ENCODE measurements at places on chromosomes 3 and 15.

- peak; percentile 72 for DNase-seq
These were observed 122.5 kb upstream of the ZBED2 start for GRCh38 chr3:111717601-111718000.

- no peak for DNase-seq
These were observed 70.2 kb downstream of the NMD3 start for GRCh38 chr3:161291191-161291901.

DNA sequence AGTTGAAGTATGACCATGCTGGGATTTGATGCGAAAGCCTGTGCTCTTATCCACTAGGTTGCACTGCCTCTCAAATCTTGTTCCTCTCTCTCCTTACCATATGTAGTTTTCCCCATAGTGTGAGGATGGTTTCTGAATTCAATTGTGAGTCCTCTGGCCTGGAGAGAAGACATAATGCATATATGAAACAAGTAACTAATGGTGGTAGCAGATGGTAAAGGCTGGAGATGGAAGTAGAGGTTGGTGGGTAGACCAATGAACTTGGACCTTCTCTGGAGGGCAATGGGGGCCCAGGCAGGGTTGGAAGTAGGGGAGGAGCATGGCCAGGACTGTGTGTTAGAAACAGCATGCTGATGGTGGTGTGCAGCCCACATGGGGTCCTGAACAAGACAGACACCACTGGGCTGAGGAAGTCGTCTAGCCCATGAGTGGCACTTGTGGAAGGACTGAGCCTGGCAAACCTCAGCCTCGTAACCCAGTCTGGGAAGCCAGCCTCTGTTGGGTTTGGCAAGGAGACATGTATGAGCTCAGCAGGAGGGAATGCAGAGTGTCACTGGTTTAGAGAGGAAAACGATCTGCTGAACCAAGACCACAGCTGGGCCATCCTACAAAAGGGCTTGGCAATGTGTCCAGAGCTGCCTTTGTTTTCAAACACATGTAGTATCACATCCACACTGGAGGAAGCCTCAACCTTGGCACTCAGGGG lies 18.5 kb upstream of the LMCD1 start:
- DNase-seq, result no peak

DNA sequence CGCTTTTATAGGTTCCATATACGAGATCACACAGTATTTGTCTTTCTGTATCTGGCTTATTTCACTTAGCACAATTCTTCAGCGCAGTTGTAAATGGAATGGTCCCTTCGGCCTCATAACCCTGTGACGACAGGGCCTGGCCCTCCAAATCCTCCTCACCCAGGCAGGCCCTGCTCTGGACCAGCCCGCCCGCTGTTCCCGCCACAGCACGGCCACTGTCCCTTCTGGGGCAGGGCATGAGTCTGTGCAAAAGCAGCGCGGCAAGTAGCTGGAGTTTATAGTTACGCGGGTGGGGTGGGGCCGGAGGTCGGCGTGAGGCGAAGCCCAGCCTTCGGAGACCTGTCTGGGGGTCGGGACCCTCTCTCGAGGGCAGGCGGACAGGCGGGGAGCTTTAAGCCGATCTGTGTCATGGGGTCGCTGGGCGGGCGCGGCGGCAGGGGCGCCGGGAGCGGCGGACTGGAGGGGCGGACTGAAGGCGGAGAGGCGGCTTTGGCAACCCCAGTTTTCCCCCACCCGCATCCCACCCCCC lies 543 bp downstream of the ARPIN start:
- no peak for DNase-seq

DNA sequence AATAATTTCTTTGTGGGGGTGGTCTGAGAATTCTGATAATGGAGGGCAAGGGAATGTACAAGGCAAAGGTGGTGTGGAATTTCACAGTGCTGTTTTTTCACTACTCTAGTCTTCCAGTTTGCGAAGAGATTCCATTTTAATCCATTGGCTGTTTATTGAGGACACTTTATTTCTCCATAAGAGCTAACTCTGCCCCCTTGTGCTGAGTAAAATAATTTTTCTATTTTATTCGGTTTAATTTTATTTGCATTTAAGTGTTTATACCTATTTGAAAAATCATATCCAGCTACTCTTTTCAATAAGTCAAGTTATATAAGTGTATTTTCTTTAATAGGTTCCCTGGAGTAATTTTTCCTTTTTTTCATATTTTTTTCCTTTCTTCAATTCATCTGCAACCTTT lies 840.1 kb downstream of the TUSC7 start:
- no peak for DNase-seq

- DNase-seq, result peak; percentile 77
These were observed 93.9 kb upstream of the RASGRF1 start for GRCh38 chr15:79184465-79184892.

DNA sequence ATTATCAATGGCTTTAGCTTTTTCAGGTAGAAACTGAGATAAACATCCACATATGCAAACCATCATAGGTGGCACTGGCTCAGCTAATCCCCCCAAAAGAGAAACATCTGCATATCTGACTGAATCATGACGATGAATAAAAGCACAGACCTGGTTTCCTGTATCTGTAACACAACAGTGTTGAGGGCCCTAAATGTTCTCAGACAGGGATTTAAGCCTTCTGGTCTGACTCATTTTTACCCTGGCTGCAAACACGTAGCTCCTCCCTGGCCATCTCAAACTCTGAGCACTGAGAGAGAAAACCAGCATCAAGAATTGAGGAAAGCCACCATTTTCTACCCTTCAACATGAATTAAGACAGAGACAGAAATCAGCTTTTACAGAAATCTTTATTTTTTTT lies 35.2 kb downstream of the GLB1 start:
- DNase-seq, result no peak

GRCh38 chr15:42273900-42274701 lies 868 bp upstream of the TMEM87A start:
- peak; percentile 46 for DNase-seq

- no peak for DNase-seq
These were observed 4.6 kb downstream of the DPP8 start for GRCh38 chr15:65512807-65513416.

DNA sequence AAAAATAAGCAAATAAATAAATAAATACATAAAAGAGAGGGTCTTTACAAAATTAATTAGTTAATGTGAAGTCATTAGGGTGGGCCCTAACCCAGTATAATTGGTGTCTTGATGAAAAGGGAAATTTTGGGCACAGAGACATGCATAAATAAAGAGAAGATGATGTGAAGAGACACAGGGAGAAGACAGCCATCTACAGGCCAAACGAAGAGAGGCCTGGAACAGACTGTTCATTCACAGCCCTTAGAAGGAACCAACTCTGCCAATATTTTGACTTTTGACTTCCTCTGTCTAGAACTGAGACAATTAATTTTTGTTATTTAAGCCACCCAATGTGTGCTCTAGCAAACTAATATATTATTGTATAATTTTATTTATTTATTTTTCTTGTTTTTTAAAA lies 29.6 kb upstream of the SELENOK start:
- DNase-seq, result peak; percentile 30

DNA sequence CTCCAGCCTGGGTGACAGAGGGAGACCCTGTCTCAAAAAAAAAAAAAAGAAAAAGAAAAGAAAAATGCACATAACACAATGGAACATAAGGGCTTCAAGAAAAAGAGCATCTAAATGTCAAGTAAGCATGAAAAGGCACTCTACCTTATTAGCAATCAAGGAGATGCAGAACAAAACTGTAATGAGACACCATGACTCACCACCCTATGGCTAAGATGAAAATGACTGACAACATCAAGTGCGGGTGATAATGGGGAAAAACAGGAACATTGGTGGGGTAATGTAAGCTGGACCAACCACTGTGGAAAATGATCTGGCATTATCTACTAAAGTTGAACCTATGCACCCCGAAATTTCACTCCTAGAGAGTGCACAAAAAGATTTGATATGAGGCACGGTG lies 19.6 kb upstream of the NSMCE3 start:
- no peak for DNase-seq

GRCh38 chr3:42166214-42166613 lies 75.1 kb downstream of the TRAK1 start:
- no peak for DNase-seq

- no peak for DNase-seq
These were observed 306.8 kb upstream of the ATP11B start for GRCh38 chr3:182486463-182486862.

- no peak for DNase-seq
These were observed 10.7 kb downstream of the ARID3B start for GRCh38 chr15:74551714-74552113.

- DNase-seq, result no peak
These were observed 11.6 kb downstream of the ANKRD34C start for GRCh38 chr15:79294075-79294474.

DNA sequence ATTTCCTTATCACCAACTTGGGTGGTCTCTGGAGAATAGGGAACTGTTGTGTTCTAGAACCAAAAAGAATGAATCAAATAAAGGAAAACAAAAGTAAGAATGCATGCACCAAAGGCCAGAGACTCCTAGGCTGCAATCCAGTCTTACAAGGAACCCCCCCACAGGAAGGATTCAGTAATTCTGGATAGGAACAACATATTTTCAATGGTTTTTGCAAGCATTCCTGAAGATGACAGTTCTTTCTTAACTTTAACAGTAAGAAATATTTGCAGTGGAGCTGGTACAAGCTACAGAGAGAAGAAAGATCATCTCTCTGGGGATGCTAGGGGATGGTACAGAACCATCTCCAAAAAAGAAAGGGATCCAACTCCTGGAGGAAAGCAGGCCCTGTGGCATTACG lies 116.2 kb upstream of the CHRM5 start:
- DNase-seq, result no peak

- no peak for DNase-seq
These were observed 14.2 kb upstream of the MB21D2 start for GRCh38 chr3:192931825-192932224.

- no peak for DNase-seq
These were observed 55.6 kb upstream of the TBC1D5 start for GRCh38 chr3:17798000-17798399.

DNA sequence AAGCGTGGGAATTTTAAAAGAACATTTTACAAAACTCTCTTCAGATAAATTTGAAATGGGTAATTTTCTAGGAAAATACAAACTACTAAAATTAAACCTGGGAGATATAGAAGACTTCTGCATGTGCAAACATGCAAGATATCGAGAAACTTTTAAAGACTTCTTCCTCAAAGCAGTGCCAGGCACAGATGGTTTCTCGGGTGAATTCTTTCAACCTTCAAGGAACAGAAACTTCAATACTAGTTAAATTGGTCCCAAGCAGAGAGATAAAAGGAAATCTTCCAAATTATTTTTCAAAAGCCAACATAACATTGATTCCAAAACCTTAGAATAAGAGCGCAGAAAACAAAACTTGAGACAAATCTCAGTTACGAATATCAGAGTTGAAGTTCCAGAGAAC lies 732.7 kb downstream of the PDCD6IP start:
- DNase-seq, result no peak

GRCh38 chr15:99578809-99579208 lies 13.0 kb downstream of the MEF2A start:
- no peak for DNase-seq

GRCh38 chr3:53680028-53680427 lies 166.2 kb downstream of the CHDH start:
- no peak for DNase-seq

- DNase-seq, result no peak
These were observed 13.7 kb downstream of the MAP2K1 start for GRCh38 chr15:66400351-66400774.

DNA sequence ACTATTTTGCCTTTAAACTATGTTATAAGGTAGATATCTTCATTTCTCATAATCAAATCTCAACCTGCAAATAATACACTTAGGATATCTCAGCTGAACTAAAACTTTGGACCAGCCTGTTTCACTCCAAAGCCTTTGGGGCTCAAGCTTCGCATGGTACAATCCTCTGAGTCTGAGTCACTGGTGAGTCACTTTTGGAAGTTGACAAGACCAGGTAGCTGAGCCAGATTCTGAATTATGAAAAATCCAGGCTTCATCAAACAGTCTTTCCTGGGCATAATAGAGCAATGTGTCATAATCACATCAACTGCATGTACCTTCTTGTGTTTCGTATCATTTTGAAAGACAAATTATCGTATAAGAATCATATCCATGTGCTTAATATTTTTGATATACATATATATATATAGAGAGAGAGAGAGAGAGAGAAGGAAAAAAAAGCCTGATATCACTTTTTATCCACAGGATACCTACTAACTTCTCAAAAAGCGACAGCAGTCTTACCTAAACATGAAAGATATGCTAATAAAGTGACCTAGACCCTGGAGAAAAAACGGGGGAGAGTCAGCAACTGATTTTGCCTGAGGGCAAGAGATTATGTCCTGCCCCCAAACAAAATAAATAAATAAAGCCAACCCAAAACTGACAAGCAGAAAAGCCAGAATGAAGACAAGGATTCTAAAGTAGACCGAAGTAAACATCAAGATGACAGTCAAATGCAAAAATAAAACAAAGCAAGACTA lies 263.9 kb upstream of the TGFBR2 start:
- no peak for DNase-seq

GRCh38 chr15:101489599-101490407 lies at the start of gene PCSK6:
Gene PCSK6, minus strand, starts transcription at chr15:101489707. Its CDS starts 37 bp downstream, at chr15:101489670.
- DNase-seq, result peak; percentile 91

DNA sequence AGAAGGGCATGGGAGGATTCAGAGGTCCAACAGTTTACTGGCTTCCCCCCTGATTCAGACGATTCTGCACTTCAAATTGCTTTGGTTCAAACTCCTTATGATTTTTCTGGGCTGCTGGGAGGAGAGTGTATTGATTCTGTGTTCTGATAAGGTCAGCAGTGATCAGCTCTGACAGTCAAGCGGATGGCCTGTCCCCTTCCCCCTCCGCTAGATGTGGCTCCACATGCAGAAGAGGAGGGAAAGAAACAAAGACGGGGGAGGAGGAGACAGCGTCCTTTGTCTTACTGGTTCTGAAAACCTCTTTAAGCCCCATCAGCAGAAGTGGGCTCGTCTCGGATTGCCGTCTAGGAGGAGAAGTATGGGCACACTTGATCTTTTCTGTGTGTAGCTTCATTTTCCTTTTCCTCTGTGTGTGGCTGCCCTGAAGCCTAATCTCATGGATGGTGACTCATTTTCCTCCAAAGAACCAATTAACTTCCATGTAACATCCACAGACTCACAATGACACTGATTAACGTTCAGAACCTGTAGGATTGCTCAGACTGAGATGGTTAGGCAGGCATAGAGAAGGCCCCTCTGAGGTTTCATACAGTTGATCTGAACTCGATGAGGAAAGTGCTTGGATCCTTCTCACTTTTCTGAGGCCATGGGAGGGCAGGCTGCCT lies 162.4 kb upstream of the PPP2R3A start:
- DNase-seq, result no peak

DNA sequence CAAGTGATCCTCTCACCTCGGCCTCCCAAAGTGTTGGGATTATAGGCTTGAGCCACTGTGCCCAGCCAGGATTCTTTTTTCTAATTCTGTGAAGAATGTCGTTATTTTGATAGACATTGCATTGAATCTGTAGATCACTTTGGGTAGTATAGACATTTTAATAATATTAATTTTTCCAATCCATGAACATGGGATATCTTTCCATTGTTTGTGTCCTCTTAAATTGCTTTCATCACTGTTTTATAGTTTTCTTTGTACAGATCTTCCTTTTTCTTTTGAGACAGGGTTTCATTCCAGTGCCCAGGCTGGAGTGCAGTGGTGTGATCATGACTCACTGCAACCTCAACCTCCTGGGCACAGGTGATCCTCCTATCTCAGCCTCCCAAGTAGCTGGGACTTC lies 11.6 kb upstream of the KCTD6 start:
- DNase-seq, result no peak

- no peak for DNase-seq
These were observed 1.7 kb downstream of the CHRD start for GRCh38 chr3:184381261-184382224.
